ENCODE measurements at places on chromosomes 3 and 15.

DNA sequence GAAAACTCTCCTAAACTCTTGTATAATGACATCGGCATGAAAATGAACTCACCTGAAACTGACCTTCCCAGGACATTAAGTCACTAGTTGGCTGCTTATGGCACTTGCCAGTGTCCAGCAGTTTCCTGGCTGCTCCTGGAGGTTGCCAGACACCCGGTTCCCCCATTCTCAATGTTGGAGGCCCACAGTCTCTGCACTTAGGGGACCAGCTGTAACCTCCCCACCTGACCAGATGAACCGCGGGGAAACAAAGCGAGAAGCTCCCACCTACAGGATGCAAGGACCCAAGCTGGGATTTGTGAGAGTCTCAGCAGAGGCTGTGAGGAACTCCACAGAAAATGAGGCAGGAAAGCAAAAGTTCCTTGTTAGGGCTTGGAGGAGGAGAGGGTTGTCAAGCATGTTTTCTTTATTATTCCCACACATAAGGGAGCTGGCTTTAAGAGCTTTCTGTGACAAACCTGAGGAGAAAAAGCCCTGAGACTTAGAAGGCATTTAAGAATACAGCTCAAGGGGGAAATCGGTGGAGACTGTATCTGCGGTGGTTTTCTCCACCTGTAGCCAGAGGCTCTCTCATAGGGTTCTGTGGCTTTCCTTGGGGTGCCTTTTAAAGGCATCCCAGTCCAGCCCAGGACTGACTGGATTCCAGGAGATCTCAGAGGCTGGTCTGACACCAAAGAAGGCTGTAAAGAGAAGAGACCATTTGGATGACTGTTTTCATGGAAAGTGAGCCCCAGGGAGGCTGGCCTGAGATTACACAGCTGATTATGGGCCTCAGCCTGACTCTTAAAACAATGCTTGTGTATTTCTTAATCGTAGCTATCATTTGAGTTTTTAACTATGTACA is 4.6 kb downstream of the TPM1 start:
- no peak for DNase-seq

GRCh38 chr3:182735672-182736071 is 57.6 kb upstream of the ATP11B start:
- DNase-seq: no peak

GRCh38 chr3:151230646-151231045 is 27.6 kb upstream of the GPR171 start:
- no peak for DNase-seq

DNA sequence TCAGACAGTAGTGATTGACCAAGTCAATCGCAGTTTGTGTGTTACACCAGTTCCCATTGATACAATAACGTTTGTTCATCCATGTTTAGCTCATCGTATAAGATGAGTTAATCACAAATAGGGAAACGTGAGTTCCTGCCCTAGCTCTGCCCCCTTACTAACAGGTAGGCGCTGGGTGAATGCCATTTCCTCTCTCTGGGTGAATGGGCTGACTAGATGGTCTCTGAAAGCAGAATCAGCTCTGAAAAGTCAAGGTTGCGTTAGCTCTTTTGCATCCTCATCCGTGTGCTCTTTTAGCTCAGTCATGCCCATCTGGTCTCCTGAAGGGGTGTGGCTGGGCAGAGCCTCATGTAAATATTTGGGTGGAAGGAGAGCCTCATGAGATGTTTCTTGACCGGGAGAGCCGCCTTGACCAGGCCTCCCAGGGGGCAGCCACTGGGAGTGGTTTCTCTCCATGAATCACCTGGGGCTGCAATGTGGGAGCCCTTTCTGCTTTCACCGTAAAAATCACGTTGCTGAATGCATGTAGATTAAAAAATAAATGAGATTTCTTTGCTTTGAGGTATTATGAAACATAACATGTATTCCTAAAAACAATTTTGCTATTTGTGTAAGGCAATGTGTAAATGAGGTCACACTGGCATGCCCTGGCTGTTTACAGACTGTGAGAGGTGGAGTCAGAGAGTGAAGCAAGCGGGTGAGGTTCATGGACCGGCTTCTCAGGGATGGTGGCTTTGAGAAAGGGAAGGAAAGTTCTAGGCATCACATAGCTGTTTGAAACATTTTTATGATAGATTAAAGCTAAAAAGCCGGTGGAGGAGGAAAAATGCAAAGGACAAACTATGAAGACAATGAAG is 108.4 kb upstream of the RASGRP1 start:
- DNase-seq: no peak

GRCh38 chr15:52559575-52559974 is 9.3 kb downstream of the ARPP19 start:
- DNase-seq: no peak
